Hypothalamus (tissue), 51 donors: ENCODE measurements at places on chromosomes 3 and 15.

DNA sequence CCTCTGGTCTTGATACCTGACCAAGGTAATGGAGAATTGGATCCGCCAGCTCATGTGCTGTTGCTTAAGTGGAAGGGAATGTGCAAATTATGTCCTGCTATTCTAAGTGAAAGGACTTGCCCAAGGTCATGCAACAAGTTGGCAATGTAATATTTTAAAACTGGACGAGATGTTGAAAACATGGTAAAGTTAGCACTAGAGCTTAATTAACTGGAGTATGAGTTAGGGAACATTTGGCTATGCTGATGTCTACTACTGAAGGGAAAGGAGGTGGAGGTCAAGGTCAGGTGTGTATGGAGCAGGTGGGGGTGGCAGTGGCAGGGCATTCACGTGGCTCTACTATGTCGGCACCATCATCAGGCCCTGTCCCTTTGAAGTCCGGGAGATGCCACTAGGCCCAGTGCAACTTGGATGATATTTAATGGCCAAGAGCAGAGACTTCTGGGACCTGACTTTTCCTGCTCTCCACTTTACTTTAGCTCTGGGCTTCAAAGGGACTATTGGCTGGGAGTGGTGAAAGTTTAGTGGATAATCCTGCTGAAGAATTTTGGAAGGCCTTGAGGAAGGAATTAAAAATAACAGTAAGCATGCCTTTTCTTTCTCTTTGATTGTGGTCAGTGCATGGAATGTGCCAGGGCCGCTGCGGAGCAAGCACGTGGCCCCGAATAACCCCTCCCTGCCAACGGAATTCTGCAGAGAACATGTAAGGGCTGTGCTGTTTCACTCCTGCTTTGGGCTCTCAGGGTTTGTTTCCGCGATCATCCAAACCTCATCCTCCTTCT lies 14.9 kb downstream of the SMAD3 start:
- no peak for DNase-seq

DNA sequence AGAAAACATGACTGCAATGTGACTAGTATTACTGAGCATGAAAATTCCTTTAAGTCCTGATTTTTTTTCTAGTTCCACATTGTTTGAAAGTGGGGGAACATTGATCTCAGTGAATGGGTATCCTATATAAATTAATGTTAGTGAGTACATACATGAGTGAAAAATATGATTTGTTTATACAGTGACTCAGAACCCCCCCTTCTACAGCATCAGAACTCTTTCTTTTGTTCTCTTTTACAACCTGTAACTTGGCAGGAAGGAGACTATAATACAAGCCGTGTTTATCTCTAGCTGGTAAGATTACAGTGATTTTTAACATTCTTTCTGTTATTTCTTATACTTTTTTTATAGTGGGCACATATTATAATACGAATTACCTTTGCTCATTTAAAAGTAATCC lies 384.7 kb downstream of the PDCD6IP start:
- DNase-seq, result no peak

- DNase-seq, result no peak
Observed at GRCh38 chr3:147921051-147921450, 511.9 kb downstream of the ZIC1 start.

DNA sequence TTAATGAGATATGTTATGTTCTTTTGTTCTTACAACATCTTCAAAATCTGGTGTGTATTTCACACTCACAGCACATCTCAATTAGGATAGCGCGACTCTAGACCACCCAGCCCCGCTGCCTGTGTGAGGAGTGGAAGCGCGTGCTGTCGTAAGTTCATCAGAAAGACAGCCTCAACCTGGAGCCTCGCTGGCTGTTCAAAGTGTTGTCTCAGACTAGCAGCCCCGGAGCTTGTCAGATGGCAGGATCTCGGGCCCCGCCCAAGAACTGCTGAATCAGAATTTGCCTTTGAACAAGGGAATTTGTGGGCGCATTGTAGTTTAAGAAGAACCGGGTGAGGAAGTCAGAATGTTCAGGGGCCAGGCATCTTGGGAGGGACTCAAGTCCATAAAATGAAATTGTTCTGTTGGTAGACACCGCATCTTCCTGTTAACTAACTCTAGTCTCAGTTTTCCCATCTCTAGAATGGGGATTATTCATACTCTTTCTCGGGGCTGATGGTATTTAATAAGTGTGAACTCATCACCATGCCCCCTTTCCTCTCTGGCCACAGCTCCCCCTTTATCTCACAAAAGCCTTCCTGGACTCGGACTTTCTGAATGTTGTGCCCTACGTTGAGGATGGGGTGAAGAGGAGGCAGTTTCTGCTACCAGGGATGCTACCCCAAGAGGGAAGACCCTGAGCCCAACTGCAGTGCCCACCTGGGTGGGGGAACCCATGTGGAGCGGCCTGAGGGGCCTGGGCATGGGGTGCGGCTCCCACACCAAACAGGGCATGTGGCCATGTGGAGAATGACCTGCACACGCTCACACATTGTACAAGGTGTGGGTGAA lies 40.4 kb downstream of the BHLHE40 start:
- no peak for DNase-seq

DNA sequence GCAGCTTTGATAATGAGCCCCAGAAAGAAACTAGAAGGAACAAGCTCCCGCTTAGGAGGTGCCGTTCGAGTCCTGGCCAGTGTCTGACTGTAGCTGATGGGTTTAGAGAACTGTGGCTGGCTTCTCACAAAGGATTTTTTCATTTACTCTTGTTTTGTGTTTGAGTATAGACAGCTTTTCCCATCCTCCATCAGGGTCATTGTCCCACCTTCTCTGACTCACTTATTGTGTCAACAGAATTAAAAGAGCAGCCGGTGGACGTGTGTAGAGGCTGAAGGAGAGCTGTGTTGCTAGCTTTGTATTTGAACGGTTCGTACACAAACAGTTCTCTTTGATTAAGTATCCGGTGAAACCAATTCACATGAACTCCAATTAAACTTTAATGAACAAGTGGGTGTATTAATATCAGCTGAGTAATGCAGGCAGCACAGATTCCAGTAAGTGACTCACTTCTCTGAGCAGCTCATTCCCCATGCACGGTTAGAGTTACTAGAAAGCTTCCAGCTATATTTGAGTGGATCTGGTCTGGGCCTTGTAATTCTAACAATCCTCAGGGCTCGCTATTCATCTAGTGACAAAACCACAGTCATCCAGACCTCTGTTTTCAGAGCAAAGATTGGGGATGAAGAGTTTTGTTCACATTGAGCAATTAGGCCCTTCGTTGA lies 141.0 kb downstream of the LPP start:
- DNase-seq, result no peak
